ENCODE measurements at places on chromosomes 5 and 9. TPM values are rescaled to one million over a fixed set of nuclear protein-coding genes. Genes with fewer than 3 reads are reported as not detected.
A peak's percentile ranks its signal among the peaks of the same experiment; 100 is the strongest.

- H3K4me3 ChIP-seq = no peak overlapping the region
- no peak overlapping the region for H3K27ac ChIP-seq
- H3K36me3 ChIP-seq = no peaks in the 10 kb centered on the region
- H3K27me3 ChIP-seq = no peaks in the 10 kb centered on the region
Measured at GRCh38 chr9:133387680-133388079, 11.5 kb downstream of the STKLD1 start.

- no peaks in the 10 kb centered on the region for H3K4me1 ChIP-seq
- H3K36me3 ChIP-seq = no peaks in the 10 kb centered on the region
- no peak overlapping the region for H3K4me3 ChIP-seq
- H3K27me3 ChIP-seq = no peaks in the 10 kb centered on the region
- DNase-seq = no peak
Measured at GRCh38 chr5:109921735-109922380, 232.1 kb downstream of the MAN2A1 start.

DNA sequence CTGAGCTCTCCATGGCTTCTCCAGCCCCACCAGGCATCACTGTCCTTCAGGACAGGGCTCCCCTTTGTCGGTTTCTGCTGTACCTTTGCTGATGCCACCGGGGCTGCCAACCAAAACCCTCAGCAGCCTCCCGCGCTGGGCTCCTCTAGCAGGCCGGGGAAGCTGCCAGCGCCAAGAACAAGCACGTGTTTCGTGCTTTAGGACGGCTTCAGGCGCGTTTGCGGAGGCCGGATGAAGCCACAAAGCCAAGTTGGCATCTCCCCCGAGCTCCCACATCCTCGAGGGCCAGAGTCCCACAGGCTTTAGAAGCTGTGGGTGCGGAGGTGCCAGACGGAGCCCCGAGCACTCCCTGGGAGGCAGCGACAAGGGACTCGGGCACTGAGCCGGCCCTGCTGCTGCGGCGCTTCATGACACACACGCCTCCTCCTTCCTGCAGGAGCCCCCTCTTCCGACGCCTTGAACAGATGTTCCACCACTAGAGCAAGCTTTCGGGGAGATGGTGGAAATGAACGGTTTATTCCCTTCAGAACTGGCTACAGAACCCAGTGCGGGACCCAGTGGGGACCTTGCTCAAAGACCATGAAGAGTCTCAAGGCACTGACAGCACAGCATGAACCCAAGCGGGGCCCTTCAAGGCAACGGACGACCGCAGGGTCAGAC lies 36.7 kb downstream of the SARDH start:
- H3K4me3 ChIP-seq = no peak overlapping the region
- no peak overlapping the region for H3K27ac ChIP-seq
- peaks cover 27% of the 10 kb centered on the region for H3K27me3 ChIP-seq
- no peak for DNase-seq
- H3K36me3 ChIP-seq = no peaks in the 10 kb centered on the region
- H3K4me1 ChIP-seq = peaks cover 7% of the 10 kb centered on the region

Gene CATSPER3
- 1.4 TPM for polyA plus RNA-seq

DNA sequence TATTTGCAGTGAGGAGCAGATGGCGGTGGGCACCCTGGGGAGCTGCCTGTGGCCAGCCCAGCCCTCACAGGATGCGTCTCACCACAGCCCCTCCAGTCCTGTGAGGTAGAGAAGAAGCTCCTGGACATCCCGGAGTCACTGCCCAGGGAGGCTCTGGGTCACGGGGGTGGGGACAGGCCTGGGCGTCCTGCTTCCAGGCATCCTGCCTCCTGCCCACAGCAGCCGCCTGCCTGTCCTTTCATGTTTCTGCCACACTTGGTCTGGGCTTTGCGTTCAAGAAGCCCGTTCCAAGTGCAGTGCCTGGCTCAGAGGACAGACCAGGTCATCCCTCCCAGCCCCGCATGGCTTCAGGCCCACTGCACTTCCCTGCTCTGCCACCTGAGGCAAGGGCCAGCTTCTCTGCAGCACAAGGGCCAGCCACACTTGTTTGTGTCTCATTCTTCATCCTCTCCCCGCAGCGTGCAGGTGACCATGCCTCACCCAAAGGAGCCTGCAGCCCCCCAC lies 38.2 kb downstream of the ZDHHC11B start:
- no peaks in the 10 kb centered on the region for H3K36me3 ChIP-seq
- DNase-seq = no peak
- no peak overlapping the region for H3K27ac ChIP-seq
- H3K4me1 ChIP-seq = no peaks in the 10 kb centered on the region

- no peak for DNase-seq
- no peaks in the 10 kb centered on the region for H3K4me1 ChIP-seq
- no peaks in the 10 kb centered on the region for H3K36me3 ChIP-seq
- no peaks in the 10 kb centered on the region for H3K27me3 ChIP-seq
- no peak overlapping the region for H3K4me3 ChIP-seq
- H3K27ac ChIP-seq = no peak overlapping the region
Measured at GRCh38 chr5:164073081-164073480, 567.7 kb downstream of the MAT2B start.

Gene SMIM32
- 28.2 TPM for polyA plus RNA-seq

Gene ACTBL2
- 0.01 TPM for polyA plus RNA-seq

DNA sequence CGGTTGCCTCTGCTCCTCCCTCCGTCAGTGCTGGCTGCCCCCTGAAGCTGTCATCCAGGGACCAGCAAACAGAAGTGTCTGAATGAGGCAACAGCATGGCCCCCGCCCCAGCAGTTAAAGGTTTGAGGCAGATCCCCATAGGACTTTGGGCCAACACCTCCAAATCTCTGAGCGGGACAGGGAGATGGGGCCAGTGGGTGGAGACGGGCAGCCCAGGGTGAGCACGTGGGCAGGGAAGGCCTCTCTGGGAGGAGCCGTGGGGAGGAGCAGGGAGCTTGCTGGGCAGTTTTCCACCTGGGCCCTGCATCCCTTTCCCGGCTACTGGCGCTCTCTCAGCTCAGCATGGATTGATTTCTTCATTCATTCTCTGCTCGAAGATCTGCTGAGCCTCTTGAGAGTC lies 39.1 kb upstream of the NOTCH1 start:
- H3K36me3 ChIP-seq = no peaks in the 10 kb centered on the region
- H3K27me3 ChIP-seq = peaks cover 22% of the 10 kb centered on the region
- peaks cover 23% of the 10 kb centered on the region for H3K4me1 ChIP-seq

DNA sequence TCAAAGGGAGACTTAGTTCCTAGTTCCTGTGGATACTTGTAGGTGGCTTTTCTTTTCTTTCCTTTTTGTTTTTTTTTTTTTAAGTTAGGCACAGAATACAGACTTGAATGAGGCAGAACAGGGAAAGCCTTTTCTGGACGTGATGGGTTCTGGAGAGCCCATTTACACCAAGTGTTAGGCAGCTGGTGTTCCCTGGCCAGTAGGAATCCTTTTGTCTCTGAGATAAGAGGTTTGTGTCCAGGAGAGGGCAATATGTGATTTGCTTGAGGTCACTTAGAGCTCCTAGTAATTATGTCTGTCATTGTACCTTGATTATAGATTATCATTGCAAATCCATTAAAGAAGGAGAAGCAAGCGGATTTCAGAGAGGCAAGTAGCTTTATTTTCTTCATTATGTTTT lies 9.1 kb downstream of the MEGF10 start:
- no peaks in the 10 kb centered on the region for H3K36me3 ChIP-seq
- H3K4me3 ChIP-seq = no peak overlapping the region
- DNase-seq = no peak
- no peaks in the 10 kb centered on the region for H3K27me3 ChIP-seq
- no peaks in the 10 kb centered on the region for H3K4me1 ChIP-seq

GRCh38 chr5:100519075-100519474 lies 16.1 kb upstream of the FAM174A start:
- no peaks in the 10 kb centered on the region for H3K36me3 ChIP-seq
- H3K27ac ChIP-seq = no peak overlapping the region
- H3K4me3 ChIP-seq = no peak overlapping the region

- no peak for DNase-seq
- H3K36me3 ChIP-seq = no peaks in the 10 kb centered on the region
- H3K27ac ChIP-seq = no peak overlapping the region
- H3K4me3 ChIP-seq = no peak overlapping the region
Measured at GRCh38 chr5:11547140-11547539, 357.1 kb downstream of the CTNND2 start.

DNA sequence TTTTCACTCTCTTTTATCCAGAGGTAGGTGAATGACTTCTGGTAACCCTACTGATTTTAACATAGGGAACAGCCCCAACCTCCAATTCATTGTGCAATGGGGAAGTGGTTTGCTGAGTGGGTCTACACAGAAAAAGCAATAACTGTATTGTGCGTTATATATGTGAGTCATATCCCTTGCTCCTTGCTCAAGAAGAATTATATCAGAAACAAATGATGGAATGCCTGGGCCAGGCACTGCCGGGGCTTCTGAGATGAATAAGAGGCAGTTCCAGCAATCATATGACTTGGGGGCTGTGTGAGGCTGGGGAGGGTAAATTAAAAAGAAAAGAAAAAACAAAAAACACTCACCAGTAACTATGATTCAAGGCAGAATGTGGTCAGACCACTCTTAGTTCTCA lies 79.2 kb upstream of the ABCA1 start:
- H3K4me1 ChIP-seq = no peaks in the 10 kb centered on the region
- DNase-seq = no peak
- no peak overlapping the region for H3K4me3 ChIP-seq
- no peak overlapping the region for H3K27ac ChIP-seq
- H3K27me3 ChIP-seq = no peaks in the 10 kb centered on the region

Gene IL9
- not detected for polyA plus RNA-seq

Gene PCDHGB7
- 3.6 TPM for polyA plus RNA-seq

Gene PLPP1
- 54.7 TPM for polyA plus RNA-seq

DNA sequence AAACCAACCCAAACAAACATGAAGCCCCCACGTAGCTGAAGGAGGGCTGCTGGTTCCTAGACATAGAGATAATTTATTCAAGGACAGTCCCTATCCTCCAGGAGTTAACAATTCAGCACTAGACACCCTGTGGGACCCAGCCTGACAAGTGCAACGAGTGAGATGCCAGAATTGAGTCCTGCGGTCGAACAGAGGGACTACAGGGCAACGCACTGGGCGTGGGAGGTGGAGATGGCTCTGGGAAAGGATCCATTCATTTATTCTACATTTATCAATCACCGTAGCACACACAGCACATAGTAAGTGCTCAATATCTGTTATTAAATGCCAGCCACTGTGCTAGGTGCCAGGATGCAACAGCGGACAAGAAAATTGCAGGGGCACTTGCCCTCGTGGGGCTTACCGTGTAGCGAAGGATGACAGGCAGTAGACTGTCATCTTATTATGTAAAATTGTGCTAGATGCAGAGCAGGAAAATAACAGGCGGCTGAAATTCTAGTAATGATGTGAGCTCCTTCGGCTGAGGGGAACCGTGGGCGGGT lies 855 bp upstream of the ARHGAP26 start:
- H3K27ac ChIP-seq = peak overlapping the region; percentile 62
- no peak for DNase-seq
- H3K36me3 ChIP-seq = no peaks in the 10 kb centered on the region
- H3K4me3 ChIP-seq = peak overlapping the region; percentile 77
- no peaks in the 10 kb centered on the region for H3K27me3 ChIP-seq
- H3K4me1 ChIP-seq = peaks cover 10% of the 10 kb centered on the region

DNA sequence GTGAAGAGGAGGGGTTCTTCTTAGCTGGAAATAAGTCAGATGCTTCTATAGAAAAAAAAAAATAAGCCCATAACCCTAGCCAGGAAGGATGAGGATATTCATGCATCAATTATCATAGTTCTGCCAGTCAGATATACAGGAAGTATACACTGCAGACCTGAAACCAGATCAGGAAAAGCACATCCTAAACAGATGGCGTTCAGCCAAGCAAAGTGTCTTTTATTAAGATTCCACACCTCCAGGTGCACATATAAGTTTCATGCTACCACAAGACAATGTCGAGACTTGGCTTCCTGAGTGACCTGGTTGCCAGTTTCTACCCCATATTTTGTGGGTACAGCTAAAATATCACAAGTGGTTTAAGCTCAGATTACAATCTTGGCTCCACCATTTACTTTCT lies 108.3 kb downstream of the CETN3 start:
- H3K36me3 ChIP-seq = no peaks in the 10 kb centered on the region

GRCh38 chr5:175460126-175460525 lies 16.1 kb upstream of the DRD1 start:
- DNase-seq = no peak
- no peaks in the 10 kb centered on the region for H3K36me3 ChIP-seq
- H3K27ac ChIP-seq = no peak overlapping the region

Gene SLC6A3
- 0.13 TPM for polyA plus RNA-seq

GRCh38 chr9:101274971-101275768 lies 109.6 kb downstream of the BAAT start:
- no peaks in the 10 kb centered on the region for H3K27me3 ChIP-seq
- no peaks in the 10 kb centered on the region for H3K36me3 ChIP-seq
- no peak overlapping the region for H3K27ac ChIP-seq
- no peak overlapping the region for H3K4me3 ChIP-seq
- DNase-seq = no peak
- no peaks in the 10 kb centered on the region for H3K4me1 ChIP-seq

DNA sequence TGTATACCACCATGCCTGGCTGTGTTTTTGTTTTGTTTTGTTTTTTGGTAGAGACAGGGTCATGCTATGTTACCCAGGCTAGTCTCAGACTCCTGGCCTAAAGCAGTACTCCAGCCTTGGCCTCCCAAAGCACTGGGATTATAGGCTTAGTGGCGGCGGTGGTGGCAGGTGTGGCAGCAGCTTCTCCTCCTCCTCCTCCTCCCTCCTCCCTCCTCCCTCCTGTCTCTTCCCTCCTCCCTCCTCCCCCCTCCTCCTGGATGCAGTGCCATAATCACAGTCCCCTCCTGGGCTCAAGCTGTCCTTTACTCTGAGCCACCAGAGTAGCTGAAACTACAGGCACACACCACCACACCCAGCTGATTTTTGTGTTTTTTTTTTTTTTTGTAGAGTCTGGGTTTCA lies 71.2 kb downstream of the UHRF2 start:
- peaks cover 46% of the 10 kb centered on the region for H3K36me3 ChIP-seq
- no peak overlapping the region for H3K4me3 ChIP-seq
- no peaks in the 10 kb centered on the region for H3K27me3 ChIP-seq
- H3K27ac ChIP-seq = no peak overlapping the region
- peaks cover 10% of the 10 kb centered on the region for H3K4me1 ChIP-seq
- DNase-seq = no peak

DNA sequence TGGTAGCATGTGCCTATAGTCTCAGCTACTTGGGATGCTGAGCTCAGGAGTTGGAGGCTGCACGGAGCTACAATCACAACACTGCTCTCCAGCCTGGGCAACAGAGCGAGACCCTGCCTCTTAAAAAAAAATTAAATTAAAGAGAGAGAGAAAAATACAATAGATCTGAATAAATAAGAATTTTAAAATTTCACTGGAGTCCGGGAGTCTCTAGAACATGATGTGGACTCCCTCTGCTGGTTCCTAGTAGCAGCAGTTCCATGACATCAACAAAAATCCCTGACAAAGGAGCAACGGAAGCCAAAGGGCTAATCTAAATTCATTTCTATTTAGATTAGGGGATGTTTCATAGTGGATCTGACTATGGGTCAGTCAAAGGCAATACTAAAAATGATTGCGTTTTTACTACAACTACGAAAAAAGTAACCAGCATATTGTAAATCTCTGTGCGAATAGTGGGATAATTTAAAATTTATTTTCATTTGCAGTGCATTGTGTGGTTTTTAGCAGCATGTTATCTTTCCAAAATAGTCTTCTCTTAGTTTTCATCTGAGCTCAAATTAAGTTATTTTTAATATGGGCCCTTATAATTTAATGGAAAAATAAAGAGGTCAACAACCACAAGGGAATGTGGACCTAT lies 6.7 kb downstream of the INIP start:
- no peak overlapping the region for H3K4me3 ChIP-seq
- H3K4me1 ChIP-seq = no peaks in the 10 kb centered on the region
- no peak for DNase-seq
- peaks cover 10% of the 10 kb centered on the region for H3K36me3 ChIP-seq
- H3K27ac ChIP-seq = no peak overlapping the region
- H3K27me3 ChIP-seq = no peaks in the 10 kb centered on the region

- H3K4me1 ChIP-seq = no peaks in the 10 kb centered on the region
- no peak overlapping the region for H3K27ac ChIP-seq
- H3K4me3 ChIP-seq = no peak overlapping the region
- no peak for DNase-seq
Measured at GRCh38 chr5:139164020-139164419, 34.1 kb downstream of the SIL1 start.

Gene GPR151
- polyA plus RNA-seq = 0.04 TPM
